ENCODE measurements at places on chromosomes 11 and 22.

GRCh38 chr22:16838073-16838472, 12.9 kb upstream of the XKR3 start:
- DNase-seq: no peak

GRCh38 chr11:125364121-125364826, 131.8 kb downstream of the FEZ1 start:
- peak; percentile 35 for DNase-seq

GRCh38 chr11:17098038-17098437, 20.6 kb upstream of the RPS13 start:
- DNase-seq: no peak

DNA sequence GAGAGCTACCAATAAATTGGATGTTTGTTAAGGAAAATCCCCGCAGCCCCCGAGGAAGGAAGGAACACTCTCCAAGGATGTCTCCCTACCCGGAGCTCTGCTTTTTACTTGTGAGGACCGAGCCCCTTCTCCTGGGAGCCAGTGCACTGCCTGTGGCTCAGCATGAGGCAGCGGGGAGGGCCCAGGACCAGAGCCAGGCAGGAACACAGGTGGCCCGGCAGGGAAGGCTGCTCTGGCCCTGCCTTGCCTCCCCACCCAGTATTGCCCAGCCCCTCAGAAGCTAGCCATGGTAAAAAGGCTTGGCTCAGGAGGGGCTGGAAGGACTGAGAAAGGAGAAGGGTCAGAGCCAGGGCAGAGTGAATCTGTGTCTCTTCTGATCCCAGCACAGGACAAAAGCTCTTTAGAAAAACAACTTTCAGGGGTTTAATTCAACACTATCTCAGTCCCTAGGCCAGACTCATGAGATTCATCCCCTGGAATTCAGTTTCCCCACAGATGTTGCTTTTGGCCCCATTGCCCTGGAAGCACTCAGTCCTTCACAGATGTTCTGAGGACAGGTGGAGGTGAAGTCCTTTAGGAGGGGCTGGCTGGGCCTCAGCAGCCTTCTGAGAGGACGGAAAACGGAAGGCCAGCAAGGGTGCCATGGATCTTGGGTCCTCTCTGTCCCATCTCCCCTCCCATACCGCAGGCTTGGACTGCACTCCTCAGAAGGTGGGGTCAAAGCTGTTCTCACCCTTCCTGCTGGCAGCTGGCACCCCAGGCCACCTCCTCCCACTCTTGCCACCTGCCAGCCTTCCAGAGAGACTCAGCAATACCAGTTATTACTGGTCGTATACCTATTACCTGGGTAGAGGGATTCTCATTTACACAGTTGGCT, 318.9 kb downstream of the NTM start:
- no peak for DNase-seq

GRCh38 chr11:95557376-95557775, 232.2 kb downstream of the FAM76B start:
- no peak for DNase-seq

GRCh38 chr11:11289669-11290068, 63.4 kb downstream of the CSNK2A3 start:
- DNase-seq: no peak

DNA sequence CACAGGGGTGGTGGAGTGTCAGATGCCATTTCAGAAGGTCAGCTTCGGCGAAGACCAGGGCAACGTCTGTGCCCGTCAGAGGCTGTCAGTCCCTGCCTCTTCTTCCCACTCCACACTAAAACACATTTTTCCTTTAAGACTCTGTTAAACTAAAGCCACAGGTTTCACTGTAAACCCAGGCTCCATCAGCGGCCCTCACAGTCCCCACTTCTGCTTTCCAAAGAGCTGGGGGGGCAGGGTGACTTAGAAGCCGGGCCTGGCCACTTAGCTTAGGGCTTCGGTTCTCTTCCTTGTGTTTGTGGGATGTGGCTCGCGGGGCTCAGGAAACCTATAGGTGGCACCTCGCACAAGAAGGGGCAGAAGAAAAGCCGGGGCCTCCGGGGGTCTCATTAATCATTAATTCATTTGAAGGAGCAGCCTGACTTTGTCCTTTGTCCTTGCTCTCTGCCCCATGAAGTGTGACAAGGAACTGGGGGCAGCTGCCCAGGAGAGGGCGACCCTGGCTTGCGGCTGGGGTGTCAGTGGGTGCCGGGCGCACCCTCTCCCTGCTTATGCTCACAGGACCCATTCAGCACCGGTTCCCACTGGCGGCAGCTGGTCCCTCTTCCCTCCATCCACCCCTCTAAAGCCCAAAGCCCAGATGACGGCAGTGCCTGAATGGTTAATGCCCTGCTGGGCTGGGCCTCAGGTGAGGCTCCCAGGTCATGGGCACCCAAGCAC, 4.1 kb downstream of the SLC25A45 start:
- no peak for DNase-seq

GRCh38 chr11:134992981-134993380, 580.9 kb upstream of the B3GAT1 start:
- DNase-seq: no peak

DNA sequence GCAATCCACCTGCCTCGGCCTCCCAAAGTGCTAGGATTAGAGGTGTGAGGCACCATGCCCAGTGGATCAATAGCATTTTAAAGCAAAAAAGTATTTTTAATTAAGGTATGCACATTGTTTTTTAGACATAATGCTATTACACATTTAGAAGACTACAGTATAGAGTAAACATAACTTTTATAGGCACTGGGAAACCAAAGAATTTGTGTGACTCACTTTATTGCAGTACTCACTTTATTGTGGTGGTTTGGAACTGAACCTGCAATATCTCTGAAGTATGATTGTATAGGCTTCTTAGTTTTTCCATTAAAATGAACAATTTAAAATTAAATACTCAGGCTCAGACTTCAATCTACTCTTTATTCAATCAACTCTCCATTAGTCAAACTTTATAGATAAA, 17.5 kb upstream of the CD3E start:
- no peak for DNase-seq

DNA sequence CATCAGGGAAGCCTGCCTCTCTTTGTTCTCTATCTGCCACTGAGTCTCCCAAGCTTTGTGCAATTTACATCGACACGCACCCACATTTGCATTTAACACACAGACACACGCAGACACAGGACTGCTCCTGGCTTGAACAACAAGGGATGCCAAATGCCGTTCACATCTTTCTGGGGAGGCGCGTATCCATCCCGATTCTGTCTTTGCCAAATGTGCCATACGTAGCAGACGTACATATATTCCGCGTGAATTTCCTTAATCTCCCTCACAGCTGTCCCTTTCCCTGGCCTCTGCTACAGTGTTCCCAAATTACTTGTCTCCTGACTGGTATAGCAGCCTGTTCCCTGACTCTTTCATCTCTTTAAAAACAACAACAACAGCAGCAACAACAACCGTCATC, 409.5 kb downstream of the MIAT start:
- no peak for DNase-seq

- no peak for DNase-seq
These were observed 2.7 kb downstream of the NAV2 start for GRCh38 chr11:19715373-19715772.

DNA sequence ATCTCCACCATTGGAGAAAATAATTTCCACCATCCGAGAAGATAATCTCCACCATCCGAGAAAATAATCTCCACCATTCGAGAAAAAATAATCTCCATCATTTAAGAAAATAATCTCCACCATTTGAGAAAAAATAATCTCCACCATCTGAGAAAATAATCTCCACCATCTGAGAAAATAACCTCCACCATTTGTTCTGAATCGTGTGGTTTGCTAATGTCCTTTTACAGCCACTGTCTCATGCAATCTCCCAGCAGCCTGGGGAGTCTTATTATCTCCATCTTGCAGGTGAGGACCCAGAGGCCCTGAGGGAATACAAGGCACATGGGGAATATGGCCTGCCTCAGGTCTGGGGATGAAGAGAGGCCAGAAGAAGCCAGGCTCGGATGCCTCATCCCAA, 54.1 kb upstream of the TCF20 start:
- no peak for DNase-seq

GRCh38 chr11:25535467-25536272, 796.3 kb upstream of the ANO3 start:
- no peak for DNase-seq

- DNase-seq: no peak
These were observed 172.1 kb upstream of the SYT13 start for GRCh38 chr11:45458269-45458668.

DNA sequence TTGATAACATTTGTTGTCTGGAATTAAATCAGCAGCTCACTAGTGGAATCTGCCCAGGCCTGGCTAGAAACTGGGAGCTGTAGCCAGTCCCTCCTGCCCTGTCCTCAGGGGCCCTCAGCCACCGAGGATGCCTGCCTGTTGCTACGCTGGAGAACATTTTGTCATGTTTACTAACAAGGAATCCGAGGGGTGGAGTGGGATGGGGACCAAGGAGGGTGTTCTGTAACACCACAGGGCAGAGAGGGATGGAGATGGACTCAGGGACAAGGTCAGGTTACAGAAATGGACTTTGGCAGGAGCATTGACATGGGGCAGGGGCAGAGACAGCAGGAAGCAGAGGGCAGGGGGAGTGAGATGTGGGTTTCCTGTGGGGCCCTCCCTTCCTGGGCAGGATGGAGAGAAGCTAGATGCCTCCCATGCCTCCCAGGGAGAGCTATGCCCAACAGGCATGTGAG, 45.8 kb upstream of the AMPD3 start:
- no peak for DNase-seq

GRCh38 chr22:17159504-17159951, 451 bp upstream of the HDHD5 start:
- DNase-seq: no peak

GRCh38 chr11:66845876-66846212, 2.6 kb downstream of the RCE1 start:
- DNase-seq: no peak

GRCh38 chr22:37802310-37803194, 5.2 kb upstream of the GCAT start:
- DNase-seq: no peak

- no peak for DNase-seq
These were observed 35.4 kb downstream of the RBFOX2 start for GRCh38 chr22:35993048-35993714.

DNA sequence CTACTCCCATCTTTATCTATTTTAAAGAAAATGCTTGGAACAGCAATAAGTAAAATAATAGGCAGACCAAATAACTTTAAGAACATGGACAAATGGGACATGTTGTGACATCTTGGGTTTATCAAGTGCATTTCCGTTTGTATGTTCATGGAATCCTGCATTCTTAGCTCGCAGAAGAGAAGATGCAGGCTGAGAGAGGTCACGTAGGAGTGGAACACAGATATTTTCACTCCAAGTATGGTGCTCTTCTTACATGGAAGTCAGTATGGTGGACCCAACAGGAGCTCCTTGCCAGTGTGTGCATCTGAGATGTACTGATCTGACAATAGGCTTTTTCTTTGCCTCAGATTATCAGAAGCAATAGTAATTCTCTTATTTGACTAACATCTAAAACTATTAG, 1.7 kb downstream of the E2F8 start:
- DNase-seq: no peak

DNA sequence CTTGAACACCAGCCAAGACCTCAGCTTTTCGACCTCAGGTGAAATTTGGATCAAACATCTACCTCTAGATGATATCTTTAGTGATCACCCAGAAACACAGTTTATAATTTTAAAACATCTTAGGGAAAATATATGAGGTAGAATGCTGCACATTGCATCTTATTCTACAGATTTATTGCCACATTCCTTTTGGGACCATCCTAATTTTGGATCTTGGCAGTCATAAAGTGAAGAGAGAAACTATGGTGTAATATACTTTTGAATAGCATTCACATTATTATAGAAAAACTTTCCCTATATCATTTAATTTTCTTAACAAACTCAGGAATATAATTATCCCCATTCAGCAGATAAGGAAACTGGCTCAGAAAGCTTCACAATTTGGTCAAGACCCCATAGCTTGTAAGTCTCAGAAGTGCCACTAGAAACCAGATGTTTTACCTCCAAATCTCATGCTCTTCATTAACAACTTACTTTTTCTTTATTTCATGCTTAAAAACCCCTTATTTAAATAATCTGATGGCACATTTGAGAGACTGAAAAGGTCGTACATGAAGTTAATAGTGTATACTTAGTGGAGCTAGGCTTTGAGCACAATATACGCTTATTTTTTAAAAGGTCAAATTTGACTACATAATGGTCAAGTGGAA, 199.2 kb upstream of the CTSC start:
- DNase-seq: no peak

- DNase-seq: no peak
These were observed 55.1 kb downstream of the CYTH4 start for GRCh38 chr22:37337204-37337943.

- no peak for DNase-seq
These were observed 277.5 kb downstream of the CTTN start for GRCh38 chr11:70675697-70676374.

- DNase-seq: no peak
These were observed 41.3 kb downstream of the SCUBE1 start for GRCh38 chr22:43301866-43302265.

- peak; percentile 70 for DNase-seq
These were observed 53.2 kb downstream of the ALX4 start for GRCh38 chr11:44256673-44257291.

- DNase-seq: no peak
These were observed 7.9 kb upstream of the MACROD1 start for GRCh38 chr11:64173616-64174355.

DNA sequence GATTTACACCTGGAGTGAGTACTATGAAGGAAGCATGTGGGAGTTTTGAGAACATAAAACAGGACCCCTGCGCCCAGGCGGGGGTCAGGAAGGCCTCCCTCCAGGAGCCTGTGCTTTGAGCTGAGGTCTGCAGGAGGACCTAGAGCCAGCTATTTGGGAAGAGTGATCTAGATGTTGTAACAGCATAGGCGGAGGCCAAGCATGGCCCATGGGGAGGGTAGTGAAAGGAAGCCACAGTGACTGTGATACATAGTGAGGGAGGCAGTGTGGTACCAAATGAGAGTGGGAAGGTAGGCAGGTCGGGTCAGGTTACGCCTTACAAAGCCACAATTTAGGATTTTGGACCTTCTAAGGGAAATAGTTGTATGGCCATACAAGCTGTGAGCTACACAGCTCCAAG, 147.5 kb downstream of the PARVA start:
- DNase-seq: no peak

DNA sequence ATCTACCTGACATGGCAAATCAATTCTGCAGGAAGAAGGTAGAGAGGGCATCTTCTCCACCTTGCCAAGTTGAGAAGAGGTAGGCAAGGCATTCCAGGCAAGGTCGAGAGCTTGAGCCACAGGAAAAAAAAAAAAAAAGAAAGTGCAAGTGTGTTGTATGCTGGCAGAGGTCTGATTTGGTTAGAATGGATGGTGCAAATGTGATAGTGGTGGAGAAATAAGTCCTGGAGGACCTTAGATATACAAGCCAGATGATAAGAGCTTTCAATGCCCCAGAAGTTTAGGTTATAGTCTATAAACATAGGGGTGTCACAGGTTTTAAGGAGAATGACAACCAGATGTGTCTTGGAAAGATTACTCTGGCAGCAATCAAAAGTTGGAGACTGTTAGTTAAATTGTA, 1.4 kb downstream of the FBXO3 start:
- DNase-seq: no peak

DNA sequence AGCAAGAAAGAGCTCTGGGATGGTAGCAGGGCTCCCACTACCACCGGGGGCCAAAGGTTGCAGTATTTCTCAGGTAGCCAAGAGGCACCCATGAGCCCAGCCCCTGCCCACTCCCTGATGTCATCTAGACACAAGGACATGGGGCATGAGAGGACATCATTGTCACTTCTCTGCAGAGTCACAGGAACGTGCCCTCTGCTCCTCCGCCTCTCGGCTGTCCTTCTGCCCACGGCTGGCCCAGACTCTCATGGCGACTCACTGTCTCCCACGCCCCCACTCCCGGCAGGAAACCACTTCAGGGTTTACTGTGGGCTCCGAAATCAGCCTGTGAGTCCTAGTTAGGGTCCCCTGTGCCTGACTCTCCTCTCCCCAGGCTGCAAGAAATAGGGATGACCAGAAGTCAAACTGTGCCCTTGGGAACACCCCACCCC, 1.8 kb upstream of the GAL start:
- DNase-seq: no peak
